BJ (cell line): ENCODE measurements at places on chromosomes 4 and X.

GRCh38 chrX:105945266-105945665, 93.3 kb downstream of the SERPINA7 start:
- no peak for DNase-seq

- no peak for DNase-seq
Measured at GRCh38 chr4:7156761-7157488, 35.4 kb upstream of the SORCS2 start.

DNA sequence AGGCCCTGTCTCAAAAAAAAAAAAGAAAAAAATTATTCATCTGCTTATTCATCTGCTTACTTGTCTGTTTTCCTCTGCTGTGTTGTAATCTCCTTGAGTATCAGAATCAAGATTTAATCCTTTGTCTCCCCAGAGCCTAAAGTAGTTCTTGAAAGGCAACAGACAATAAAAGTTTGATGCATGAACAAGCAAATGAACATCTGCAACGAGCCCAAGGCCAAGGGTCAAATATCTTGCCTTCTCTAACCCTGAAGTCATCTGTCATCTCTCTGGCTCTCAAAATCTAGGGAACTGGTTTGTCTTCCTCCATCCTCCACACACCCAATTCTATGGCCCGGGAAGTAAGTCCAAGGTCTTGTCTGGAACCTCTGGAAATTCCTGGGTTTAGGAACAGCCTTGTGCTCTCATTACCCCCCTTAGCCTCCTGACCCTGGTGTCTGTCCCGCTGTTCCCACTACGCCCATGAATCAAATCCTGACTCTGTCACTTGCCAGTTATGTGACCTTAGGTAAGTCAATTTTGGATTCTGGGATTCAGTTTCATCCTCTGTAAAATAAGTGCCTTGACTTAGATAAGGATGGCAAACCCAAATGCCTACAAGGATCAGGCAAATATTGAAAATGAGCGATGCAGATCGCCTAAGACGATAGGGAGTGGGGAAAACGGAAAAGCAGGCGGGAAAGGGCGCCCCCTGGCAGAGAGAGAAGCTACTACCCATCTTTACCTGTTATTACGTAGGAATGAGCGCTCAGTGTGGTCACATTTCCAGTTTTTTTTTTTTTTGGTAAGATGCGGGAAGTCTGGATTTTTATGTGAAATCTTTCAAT, 102.7 kb upstream of the DHX15 start:
- DNase-seq = no peak

DNA sequence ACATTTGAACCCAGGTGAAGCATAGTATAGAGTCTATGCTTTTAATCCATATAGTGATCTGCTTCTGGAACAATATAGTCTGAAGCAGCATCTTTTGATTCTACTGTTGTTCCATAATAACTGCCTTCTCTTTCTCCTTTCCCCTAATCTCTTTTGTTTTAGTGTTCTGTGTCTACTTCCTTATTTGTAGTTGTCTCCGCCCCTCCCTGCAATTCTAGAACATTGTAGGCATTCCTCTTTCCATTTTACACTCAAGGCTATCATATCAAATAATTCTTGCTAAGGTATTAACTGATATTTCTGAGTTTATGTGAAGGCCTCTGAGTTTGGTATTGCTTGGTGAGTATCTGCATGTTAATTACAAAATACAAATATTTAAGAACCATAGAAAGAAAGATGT, 11.6 kb downstream of the BLTP1 start:
- DNase-seq = no peak

DNA sequence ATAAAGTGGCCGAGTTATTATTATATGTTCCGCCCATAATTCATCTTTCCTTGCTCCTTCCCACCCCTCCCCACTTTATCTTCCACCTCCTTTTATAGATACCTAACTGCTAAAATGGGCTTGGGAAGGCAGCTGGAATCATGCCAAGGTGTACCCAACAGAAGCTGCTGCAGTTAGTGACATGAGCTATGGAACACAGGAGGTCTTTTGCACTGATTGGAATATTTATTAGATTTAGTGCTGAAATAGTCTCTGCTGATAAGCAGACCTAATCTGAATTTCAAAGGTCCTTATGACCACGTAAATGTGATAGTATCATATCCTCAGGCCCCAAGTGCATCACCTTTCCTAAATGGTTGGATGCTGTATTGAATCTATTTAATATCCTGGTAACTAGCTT, 64.9 kb downstream of the HMGB2 start:
- no peak for DNase-seq

- no peak for DNase-seq
Measured at GRCh38 chrX:44314808-44315207, 28.7 kb downstream of the EFHC2 start.

DNA sequence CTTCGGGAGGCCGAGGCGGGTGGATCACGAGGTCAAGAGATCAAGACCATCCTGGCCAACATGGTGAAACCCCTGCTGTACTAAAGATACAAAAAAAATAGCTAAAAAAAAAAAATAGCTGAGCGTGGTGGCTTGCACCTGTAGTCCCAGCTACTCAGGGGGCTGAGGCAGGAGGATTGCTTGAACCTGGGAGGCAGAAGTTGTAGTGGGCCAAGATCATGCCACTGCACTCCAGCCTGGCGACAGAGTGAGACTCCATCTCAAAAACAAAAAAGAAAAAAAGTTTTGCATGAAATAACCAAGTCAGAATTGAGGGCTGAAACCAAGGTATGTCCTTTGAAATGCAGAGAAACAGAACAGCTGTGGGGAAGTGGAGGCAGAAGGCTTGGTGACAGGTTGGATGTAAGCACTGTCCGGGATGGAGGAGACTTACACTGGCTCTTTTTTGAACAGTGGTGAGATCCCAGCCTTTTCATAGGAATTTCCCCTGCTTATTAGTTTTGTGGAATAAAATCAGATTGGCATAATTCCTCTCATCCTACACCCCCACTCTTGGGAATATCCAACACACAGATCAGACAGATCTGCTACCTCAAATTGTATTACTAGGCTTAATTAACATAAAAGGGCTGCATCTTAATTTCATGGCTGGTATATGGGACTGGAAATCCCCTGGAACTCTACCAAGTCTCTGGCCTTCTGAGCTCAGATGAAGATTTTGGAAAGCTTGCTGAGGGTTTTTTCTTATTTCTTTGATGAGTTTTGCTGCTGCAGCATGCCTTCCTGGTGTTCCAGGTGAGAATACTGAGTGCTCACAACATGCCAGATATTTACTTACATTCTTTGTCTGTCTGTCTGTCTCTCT, 18.8 kb upstream of the C4orf36 start:
- no peak for DNase-seq

- no peak for DNase-seq
Measured at GRCh38 chr4:174307694-174308093, 24.0 kb downstream of the CEP44 start.

- DNase-seq = no peak
Measured at GRCh38 chrX:128769495-128769894, 717.3 kb upstream of the ACTRT1 start.

GRCh38 chrX:22392133-22392948, 119.6 kb downstream of the CBLL2 start:
- no peak for DNase-seq

- DNase-seq = no peak
Measured at GRCh38 chrX:118698516-118699170, 28.8 kb upstream of the IL13RA1 start.

DNA sequence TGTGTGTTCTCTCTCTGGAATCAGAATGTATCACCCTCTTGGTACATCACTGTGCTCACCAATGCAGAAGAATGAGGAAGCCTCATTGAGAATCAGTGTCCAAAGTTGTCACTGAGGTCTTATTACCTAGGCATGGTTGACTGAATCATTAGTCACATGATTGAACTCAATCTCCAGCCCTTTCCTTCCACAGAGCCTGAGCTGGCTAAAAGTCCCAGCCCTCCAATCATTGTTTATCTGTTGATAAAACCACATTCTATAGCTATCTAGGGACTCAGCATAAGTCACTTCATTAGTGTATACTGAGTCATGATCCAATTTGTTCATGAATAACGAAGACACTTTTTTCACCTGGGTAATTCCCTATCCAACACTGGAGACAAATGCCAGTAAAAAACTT, 396.8 kb downstream of the TRAM1L1 start:
- no peak for DNase-seq

GRCh38 chrX:44903107-44903506, 30.1 kb downstream of the KDM6A start:
- DNase-seq = no peak

- DNase-seq = no peak
Measured at GRCh38 chr4:83581411-83582288, 45.7 kb downstream of the GPAT3 start.

- no peak for DNase-seq
Measured at GRCh38 chr4:186068581-186069348, at the start of gene TLR3. TLR3 (plus strand) TSS chr4:186069156; CDS start chr4:186076620, 7,464 bp downstream.

DNA sequence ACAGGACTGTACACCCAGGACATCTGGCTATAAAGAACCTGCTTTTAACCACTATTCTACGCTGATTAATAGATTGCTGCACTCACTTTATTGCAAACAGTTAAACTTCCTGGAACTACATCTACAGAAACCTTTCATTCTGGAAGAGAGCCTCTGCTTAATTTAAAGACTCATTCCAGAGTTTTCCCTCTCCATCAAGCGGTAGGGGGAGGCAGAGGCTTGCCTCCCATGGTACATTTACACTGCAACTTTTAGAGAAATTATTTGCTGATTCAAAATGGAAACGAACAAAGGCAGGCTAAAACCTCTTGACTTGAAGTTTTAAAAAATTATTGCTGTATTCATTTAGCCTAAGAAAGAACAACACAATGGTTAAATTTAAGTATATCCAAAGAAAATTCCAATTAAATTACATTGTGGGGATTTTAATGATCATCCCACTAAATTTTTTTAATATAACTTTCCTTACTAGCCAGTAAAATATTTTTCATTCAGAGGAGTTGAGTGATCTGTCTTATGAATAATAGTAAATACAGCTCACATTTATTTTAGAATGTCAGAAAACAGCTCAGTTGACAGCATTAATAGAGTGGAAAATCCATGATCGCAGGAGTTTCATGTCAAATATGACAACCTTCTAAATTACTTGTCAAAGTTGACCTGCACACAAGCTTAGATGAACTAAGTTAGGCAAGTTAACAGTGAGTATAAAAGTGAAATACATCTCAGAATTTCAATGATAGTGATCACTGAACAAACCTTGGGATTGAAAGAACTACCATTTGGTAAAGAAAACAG, 46.3 kb upstream of the PCDH10 start:
- no peak for DNase-seq

GRCh38 chr4:119897260-119897659, 169.4 kb downstream of the MAD2L1 start:
- DNase-seq = no peak
